Stimulated activated CD4-positive, alpha-beta T cell treated with anti-CD3 and anti-CD28 coated beads, Interleukin-15, amount 100 ng/mL, for 48 hours (primary cell): ENCODE measurements at places on chromosomes 12 and 14.

DNA sequence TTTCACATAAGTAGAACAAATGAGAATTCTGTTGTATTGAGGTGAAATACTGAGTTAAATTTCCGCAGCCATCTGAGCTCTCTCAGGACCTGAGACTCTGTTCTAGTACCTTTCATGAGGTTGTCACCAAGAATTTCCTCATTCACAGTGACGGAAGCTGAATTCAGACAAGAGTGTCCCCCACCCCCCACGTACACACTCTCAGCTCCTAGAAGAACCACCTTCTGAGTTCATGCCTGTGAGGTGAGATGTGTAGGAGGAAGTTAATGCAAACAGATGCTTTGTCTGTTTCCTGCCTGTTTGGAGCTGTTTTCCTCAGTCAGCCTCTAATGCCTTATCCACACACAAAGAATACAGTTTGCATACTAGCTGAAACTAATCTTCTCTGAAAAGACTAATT, 18.2 kb downstream of the BICDL1 start:
- DNase-seq = peak; percentile 63

DNA sequence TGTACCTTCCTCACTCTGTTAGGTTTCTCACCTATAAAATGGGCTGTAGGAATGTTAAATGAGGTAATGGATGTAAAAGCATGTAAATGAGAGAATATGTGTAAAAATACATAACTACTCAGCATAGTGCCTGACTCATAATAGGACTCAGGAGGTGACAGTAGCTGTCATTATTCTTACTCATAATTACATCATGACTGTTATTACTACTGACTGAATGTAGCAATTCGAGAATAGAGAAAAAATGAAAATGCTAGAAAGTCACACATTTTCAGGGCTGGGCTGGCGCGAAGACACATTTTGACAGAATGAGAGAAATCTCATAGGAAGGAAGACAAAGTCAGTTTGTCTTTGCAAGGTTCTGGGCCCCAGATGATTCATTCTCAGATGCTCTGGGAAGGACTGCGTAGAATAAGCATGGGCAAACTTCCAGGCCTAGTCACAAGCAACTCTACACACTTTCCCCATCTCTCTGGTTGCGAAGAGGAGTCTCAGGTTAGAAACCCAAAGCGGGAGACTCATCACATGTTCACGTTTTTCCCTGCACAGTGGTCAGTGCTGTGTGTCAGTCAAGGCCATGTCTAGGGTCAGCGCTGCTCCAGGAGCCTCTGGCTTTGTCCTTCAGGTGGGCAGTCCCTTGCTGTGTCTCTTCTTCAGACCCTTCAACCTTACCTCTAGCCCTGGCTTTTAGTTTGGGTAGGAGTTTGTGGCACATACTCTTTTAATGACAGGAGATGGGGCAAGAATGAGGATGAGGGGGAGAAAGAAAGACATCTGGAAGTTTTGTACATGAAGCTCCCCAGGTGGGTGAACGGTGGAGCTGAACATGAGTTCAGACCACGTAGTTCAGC, 8.4 kb downstream of the GPRC5A start:
- DNase-seq = peak; percentile 63

DNA sequence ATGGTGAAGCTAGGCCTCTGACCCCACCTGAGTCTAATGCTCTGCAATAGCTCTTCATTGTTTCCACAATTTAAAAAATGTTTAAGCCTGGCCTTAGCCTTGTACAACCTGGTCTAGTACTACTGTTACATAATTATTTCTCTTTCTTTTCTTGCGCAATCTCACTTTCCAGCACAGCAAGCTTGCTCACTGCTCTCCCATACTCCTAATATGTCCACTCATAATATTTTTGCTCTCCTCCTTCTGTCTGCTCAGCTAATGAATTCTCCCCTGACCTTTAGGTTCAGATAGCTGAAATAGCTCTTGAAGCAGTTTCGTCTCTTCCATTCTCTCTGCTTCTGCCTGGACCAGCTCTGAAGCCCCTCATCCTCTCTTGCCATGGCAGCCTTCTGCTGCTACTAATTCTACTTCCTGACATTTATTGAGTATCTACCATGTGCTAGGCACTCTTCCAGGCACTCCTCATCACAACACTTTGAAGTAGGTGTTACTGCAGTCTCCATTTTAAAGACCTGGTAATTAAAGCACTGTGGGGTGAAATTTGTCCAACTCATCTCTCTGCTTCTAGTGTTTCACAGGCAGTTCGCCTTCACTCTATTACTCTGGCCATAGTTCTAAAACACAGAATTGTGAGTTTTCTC, 2.8 kb upstream of the SLC48A1 start:
- no peak for DNase-seq

DNA sequence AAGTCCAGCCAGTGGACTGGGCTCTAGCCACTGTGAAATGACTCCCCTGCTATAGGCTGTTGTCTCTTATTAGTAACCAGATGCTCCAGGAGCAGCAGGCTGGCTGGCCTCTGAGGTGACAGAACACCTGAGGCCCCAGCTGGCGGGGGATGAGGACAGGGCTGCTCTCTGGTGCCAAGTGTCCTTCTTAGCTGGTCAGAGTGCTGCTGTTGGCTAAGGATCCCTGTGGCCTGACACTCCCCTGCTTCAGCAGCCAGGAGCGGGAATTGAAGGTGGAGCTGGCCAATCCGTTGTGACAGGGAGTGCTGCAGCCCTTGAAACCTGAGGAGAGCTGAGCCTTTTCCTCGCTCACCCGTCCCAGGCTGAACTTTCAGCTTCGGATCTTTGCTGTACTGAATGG, 30.7 kb downstream of the TMEM229B start:
- no peak for DNase-seq

GRCh38 chr12:52243259-52243855, 10.3 kb downstream of the KRT7 start:
- no peak for DNase-seq

GRCh38 chr14:75191100-75191499, 14.7 kb upstream of the TMED10 start:
- no peak for DNase-seq

GRCh38 chr12:78179346-78179745, 348.7 kb downstream of the NAV3 start:
- no peak for DNase-seq

- no peak for DNase-seq
These were observed 156.0 kb upstream of the PLEKHG7 start for GRCh38 chr12:92546635-92547348.

- no peak for DNase-seq
These were observed 107.4 kb upstream of the MED13L start for GRCh38 chr12:116384691-116385485.

- DNase-seq = no peak
These were observed 58.3 kb upstream of the OTOGL start for GRCh38 chr12:80041071-80041470.

- DNase-seq = no peak
These were observed 14.0 kb downstream of the TMEM30B start for GRCh38 chr14:61266891-61267740.

- no peak for DNase-seq
These were observed 48.5 kb downstream of the FGD6 start for GRCh38 chr12:95168746-95169145.

DNA sequence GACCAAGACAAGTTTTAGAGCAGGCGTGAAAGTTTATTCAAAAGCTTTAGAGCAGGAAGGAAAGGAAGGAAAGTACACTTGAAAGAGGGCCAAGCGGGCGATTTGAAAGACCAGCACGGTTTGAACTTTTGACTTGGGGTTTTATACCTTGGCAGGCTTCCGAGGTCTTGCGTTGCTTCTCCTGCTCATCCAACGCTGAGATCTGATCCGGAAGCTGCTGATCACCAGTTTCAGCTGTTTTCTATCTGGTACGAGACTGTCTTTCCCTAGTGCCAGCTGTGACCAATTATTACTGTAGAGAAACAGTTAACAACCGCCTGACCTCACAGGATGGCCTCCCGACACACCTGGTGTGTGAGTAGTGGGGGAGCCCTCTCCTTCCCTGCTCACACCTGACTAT, 20.6 kb upstream of the SNRPF start:
- no peak for DNase-seq

GRCh38 chr12:122790393-122791075, 16.2 kb downstream of the CCDC62 start:
- no peak for DNase-seq

DNA sequence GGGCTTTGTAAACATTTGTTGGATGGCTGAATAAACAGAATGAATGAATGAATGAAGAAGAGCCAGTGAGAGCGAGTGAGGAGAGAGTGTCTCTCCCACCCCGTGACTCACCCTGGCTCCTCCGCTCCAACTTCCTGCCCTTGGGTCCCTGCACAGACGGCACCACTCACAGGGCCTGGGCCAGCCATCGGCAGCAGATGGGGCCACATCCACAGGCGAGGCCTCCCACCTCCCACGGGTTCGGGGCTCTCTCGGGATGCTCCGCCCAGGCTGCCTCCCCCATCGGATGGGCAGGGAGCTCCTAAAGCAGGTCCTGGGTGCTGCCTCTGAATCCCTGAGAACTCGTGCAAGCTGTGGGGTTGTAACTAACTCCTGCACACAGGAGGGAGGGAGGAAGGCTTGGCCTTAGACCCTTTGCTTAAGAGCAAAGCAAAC, 41.3 kb downstream of the CCNK start:
- no peak for DNase-seq

- DNase-seq = no peak
These were observed 33.3 kb upstream of the C12orf50 start for GRCh38 chr12:88062474-88062873.

DNA sequence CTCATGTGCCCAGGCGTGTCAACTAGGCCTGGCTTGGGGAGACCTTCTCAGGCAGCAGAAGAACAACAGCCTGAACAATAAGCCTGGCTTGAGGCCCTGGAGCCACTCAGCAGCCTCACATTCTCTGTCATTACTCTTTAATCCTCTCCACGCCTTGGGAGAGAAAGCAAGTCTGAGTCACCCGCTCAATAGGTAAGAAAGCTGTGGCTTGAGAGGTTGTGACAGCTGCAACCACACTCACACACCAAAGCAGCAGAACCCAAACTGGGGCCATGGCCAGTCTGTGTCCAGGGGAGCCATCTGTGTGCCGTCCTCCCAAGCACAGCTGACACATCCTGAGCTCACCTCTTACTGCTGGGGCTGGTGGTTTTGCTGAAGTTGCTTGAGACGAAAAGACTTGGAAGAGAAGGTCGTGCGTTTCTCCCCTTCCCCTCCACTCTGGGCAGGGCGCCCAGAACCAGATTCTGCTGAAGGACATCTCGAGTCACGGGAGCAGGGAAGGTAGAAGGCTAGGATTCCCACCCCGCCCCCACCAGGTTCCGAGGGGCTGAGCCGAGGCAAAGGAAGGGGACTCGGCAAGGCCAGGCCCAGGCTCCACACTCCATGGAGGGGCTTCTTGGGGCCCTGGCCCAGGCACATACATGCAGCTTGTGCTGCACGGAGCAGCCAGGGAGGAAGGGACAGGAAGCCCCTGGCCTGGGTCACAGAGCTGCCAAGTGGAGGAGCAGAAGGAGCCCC, 5.5 kb downstream of the TMEM63C start:
- DNase-seq = no peak

DNA sequence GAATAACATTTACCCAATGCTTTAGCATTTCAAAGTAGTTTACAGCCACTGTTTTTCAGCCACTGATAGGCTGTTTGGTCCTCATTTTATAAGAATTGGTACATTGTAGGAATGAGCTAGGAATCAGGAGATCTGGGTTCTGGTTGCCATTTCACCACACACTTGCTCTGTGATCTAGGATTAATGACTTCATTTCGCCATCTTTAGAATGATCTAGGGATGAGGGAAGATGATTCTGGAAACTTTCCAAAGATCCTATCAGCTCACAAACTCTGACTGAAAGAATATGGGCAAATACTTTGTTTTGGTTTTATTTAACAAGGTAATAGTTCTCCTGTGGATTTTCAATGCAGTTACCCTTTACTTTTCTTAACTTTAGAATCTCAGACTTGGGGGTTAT, 155.0 kb downstream of the GCH1 start:
- no peak for DNase-seq

DNA sequence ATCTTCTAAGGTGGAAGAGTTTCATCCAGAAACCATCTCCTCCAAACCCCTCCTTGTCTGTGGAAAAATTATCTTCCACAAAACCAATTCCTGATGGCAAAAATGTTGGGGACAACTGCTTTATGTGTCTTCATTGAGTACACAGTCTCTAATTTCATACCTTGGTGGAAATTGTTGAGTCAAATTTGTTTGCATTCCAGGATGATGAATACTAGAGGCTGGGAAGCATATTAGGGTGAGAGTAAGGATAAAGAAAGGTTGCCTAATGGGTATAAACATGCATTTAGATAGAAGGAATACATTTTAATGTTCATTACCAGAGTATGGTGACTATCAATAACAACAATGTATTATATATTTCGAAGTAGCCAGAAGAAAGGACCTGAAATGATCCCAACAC, 98.2 kb downstream of the C12orf42 start:
- DNase-seq = no peak

- no peak for DNase-seq
These were observed 48.8 kb downstream of the LRCOL1 start for GRCh38 chr12:132561427-132562156.

- no peak for DNase-seq
These were observed 111.9 kb downstream of the PAX9 start for GRCh38 chr14:36773558-36773957.

DNA sequence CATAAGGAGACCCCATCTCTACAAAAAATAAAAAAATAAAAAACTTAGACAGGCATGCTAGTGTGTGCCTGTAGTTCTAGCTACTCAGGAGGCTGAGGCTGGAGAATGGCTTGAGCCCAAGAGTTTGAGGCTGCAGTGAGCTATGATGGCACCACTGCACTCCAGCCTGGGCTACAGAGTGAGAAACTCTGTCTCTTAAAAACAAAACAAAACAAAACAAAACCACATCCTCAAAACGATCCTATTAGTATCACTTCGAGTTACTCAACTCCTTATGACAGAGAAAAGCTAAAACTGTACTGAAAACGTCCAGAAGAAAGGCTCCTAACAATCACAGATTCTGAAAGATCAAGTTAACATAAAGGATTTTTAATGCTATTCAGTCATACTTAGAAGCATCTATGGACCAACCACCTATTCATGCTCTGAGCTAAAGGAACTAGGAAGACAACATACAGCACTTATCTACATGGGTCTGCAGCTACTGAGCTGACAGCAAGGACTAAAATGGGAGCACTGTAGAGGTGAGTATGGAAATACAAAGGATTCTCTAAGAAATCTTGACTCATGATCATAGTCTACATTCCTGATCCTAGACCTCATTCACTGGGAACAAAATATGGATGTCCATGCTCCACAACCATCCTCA, 75.3 kb upstream of the DUSP6 start:
- DNase-seq = no peak

- DNase-seq = no peak
These were observed 2.3 kb upstream of the CLBA1 start for GRCh38 chr14:104983231-104983721.

- DNase-seq = no peak
These were observed at the start of gene KRT6B for GRCh38 chr12:52452101-52452500. Gene KRT6B, minus strand, starts transcription at chr12:52452146. Its CDS starts 68 bp downstream, at chr12:52452078.
